H1 (cell line): ENCODE measurements at places on chromosomes 4 and X. TPM values are rescaled to one million over a fixed set of nuclear protein-coding genes. Genes with fewer than 3 reads are reported as not detected.

Gene TLR1
- not detected in 2 replicates for polyA plus RNA-seq

Gene FAM47E
- 1.2 and 1.4 TPM in 2 replicates for polyA plus RNA-seq

Gene FMR1NB
- not detected in 2 replicates for polyA plus RNA-seq

Gene TMPRSS11A
- polyA plus RNA-seq = not detected in 2 replicates

Gene GAGE13
- not detected in 2 replicates for polyA plus RNA-seq

Gene RPS6KA6
- polyA plus RNA-seq = 1.9 and 3.5 TPM in 2 replicates

Gene RBM47
- polyA plus RNA-seq = 42.8 and 67.6 TPM in 2 replicates

Gene TSPAN6
- 41.7 and 67.7 TPM in 2 replicates for polyA plus RNA-seq

Gene PCDH10
- 2.2 and 3.0 TPM in 2 replicates for polyA plus RNA-seq

Gene PCDH11X
- 3.2 and 4.3 TPM in 2 replicates for polyA plus RNA-seq

Gene ATP10D
- 2.9 and 4.7 TPM in 2 replicates for polyA plus RNA-seq

Gene NUDT10
- polyA plus RNA-seq = 14.4 and 18.2 TPM in 2 replicates

Gene SLC4A4
- 0.41 and 0.67 TPM in 2 replicates for polyA plus RNA-seq

Gene ABCB7
- 23.9 and 24.3 TPM in 2 replicates for polyA plus RNA-seq

Gene NLGN4X
- 124 and 136 TPM in 2 replicates for polyA plus RNA-seq

Gene IRF2
- 10.7 and 17.0 TPM in 2 replicates for polyA plus RNA-seq

Gene FANCB
- polyA plus RNA-seq = 0.89 and 1.9 TPM in 2 replicates

Gene GNRHR
- not detected in 2 replicates for polyA plus RNA-seq

Gene KIAA1210
- 0.02 TPM in 2 replicates for polyA plus RNA-seq

Gene MAGEB6
- not detected in 2 replicates for polyA plus RNA-seq

Gene VCX2
- polyA plus RNA-seq = not detected in 2 replicates

Gene GPRASP1
- 0.47 and 0.65 TPM in 2 replicates for polyA plus RNA-seq

Gene SFRP2
- 108 and 177 TPM in 2 replicates for polyA plus RNA-seq
